Caco-2 (cell line): ENCODE measurements at places on chromosomes 12 and 14.

DNA sequence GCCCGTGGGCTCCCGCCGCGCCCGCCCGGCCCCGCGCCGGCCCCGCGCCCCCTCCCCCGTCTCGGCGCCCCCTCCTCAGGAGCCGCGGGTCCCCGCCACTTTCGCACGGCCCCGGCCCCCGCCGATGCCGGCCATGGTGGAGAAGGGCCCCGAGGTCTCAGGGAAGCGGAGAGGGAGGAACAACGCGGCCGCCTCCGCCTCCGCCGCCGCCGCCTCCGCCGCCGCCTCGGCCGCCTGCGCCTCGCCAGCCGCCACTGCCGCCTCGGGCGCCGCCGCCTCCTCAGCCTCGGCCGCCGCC lies 263 bp downstream of the RCOR1 start:
- DNase-seq = no peak

- DNase-seq = no peak
Measured at GRCh38 chr14:70392676-70393075, 24.2 kb downstream of the SYNJ2BP start.

DNA sequence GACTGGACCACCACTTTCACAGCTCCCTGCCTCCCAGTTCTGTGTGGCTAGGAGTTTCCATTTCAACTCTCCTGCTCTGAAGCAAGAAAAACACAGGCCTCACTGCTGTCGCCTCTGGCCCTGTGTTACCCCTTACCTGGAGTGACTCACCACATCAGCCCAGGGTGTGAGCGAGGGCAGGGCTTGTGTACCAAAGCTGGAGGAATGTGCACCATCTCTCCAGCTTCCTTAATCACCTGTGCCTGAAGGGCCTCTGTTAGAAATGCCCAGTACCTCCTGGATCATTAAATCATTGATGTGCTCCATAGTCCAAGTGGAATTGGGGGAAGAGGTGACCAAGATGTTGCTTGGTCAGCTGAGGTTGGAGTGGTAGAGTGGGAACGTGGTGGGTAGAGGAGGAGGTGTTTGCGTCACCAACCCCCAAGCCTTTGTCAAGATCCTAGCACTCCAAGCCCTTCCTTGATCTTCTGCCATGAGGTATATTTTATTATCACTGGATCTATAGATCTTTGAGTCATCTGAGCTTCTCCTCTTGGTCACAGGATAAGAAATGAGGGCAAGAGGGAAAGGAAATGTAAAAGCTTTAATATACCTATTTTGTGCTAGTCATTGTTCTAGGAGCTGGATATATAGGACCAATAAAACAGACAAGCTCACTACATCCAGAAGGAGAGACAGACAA lies 51.3 kb downstream of the SSPN start:
- peak; percentile 81 for DNase-seq

DNA sequence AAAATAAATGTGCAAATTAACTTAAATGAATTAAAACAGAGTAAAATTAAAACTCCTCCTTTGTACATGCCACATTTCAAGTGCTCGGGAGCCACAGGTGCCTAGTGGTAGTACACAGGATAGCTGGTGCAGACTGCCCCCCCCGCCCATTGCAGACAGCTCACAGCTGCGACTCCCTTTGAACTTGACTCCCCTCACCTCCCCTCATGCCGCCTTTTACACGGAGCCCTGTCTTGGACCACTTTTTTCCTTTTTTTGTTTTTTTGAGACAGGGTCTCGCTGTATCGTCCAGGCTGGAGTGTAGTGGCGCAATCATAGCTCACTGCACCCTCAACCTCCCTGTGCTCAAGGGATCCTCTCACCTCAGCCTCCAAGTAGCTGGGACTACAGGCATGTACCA lies 11.5 kb downstream of the SETD1B start:
- no peak for DNase-seq

- DNase-seq = no peak
Measured at GRCh38 chr14:28952666-28953065, 186.1 kb downstream of the FOXG1 start.

DNA sequence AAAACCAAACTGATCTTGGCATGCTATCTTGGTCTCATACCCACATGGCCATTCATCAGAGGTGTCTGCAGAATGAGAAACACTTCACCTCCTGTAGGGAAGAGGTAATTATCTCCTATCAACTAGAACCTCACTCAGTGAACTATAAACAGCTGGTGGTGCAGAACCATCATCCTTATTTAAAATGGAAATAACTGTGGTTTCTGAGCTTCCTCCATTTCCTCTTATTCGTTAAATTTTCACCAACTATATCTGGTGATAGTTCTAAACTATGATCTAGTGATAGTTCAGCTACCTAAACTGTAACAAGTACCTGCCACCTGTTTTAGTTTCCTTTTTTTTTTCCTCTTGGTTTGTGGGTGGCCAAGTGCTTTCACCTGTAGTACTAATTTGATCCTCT lies 218.5 kb downstream of the FUT8 start:
- no peak for DNase-seq

GRCh38 chr12:94700662-94701061 lies 50.3 kb upstream of the TMCC3 start:
- DNase-seq = no peak
